Left lobe of liver (tissue), 2 donors: ENCODE measurements at places on chromosomes 6 and 20.

- DNase-seq, result peak; percentile 63
Measured at GRCh38 chr20:24109008-24109407, 120.4 kb upstream of the GGTLC1 start.

DNA sequence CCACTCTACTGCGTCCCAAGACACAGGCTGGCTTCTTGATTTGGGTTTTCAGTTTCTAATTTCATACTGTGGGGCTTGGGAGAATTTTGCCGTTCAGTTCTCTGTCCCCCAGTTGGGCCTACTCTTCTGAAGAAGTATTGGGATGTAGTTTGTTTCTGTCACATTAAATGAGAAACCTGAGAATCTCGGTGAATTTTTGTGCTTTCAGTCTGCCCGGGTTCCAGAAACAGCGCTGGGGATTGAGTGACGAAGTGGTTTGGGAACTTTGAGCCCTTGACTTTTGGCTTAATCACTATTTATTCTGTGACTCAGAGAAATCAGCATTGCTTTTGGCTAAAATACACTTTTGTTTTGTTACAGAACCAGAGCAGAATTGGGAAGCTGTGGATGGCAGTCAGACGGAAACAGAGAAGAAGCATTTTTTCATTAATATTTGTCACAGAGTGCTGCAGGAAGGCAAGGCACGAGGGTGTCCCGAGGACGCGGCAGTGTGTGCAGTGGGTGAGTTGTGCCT, 74.0 kb downstream of the IGF2R start:
- no peak for DNase-seq

DNA sequence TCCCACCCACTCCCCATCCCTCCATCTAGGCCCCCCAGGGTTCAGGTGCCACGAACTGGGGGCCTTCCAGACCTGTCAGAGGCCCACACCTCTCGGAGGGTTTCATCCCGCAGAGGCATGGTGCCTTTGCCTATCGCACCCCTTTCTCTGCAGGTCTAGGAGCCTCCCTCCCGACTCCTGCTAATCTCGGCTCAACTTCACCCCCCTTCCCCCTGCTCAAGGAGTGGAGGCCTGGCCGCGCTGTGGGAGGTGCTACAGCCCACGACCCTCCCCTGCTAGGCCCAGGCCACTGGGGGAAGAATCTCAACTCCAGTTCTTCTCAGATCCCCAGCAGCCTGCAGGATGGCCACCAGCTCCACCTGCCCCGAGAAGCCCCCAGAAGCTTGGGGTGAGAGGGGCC, at the start of gene TULP1:
Gene TULP1 (minus strand): TSS at position 157 of the 400 bp plus-strand sequence. CDS start 38 bp downstream, at position 119.
- DNase-seq, result no peak

DNA sequence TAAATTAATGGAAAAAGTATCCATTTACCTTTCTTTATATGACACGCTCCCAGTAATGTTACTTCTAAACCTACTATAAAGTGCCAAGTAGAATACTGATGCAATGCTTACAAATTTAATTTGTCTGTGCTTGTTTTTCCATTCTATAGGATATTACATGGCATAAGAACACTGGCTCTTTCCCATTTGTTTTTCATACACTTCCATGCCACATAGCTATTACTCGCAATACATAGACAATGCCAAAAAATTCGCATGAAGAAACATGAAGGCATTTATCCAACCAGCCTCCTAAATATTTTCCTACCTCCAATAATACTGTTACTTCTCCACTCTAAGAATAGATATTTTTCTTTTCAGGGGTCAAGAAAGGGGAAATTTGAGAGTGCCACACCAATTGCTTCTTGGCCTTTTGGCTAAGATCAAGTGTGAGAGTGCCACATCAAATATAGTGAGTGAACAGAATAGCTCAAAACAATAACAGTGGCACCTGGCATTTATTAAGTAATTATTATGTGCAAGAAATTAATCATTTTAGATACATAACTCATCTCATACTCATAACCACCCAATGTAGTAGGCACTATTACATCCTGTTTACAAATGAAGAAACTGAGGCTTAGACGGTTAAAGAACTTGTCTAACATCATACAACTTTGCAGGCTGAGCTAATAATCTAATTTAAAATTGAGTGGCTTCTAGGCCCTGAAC, 845 bp upstream of the DST start:
- DNase-seq, result no peak

GRCh38 chr6:14001329-14002012, 76.7 kb downstream of the RNF182 start:
- no peak for DNase-seq

DNA sequence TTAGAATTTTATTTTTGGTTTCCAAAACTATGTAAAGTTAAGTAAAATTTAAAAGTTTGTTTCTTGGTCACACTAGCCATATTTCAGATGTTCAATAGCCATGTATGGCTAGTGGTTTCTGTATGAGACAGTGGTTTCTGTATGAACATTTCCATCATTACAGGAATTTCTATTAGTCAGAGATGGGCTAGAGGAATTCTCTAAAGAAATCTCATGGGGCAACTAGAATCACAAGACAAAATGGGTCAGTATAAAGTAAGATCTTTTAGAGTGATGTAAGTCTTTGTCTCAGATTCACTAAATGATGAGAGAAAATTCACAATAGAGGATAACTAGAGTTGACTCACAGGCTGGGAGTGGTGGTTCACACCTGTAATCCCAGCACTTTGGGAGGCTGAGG, 149.0 kb downstream of the FUT9 start:
- no peak for DNase-seq

DNA sequence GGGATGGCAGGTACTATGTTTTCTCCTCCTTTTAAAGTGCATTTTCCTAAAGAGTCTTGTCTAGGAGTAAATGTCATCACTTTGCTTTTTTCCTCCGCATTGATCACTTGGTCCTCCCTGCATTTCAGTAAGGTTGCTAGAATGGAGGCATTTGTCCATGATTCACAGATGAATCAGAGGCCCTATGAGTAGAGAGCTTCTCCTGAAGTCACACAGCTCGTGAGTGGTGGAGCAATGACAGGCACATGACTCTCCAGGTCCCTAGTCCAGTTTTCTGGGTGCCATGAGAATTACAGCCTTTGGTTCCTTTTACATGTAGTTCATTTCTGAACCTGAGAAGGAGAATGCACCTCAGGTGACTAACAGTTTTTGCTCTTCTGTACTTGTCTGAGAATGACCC, 50.5 kb downstream of the HLA-A start:
- DNase-seq, result no peak

DNA sequence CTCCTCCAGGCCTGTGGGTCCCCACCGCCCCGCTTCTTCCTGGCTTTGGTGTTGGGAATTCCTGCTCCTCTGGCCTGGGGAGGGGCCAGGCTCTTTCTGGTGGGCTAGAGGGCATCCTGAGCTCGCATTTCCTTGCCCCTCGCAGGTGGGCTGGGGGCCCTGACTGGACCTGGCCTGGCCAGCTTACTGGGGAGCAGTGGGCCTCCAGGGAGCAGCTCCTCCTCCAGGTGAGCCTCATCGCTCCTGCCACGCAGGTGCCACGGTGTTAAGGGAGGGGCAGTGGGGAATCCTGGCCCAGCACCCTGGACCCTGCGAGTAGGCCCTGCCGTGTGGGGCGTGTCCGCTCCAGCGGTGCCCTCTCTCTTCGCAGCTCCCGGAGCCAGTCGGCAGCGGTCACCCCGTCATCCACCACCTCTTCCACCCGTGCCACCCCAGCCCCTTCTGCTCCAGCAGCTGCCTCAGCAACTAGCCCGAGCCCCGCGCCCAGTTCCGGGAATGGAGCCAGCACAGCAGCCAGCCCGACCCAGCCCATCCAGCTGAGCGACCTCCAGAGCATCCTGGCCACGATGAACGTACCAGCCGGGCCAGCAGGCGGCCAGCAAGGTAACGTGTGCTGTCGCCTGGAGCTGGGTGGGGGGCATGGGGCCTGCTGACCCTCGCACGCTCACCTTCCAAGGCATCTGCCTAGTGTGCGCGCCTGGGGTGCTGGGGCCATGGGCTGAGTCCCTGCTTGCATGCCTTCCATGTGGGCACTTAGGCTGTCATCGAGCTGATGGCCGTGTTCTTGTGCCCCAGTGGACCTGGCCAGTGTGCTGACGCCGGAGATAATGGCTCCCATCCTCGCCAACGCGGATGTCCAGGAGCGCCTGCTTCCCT, 4.7 kb downstream of the ADRM1 start:
- DNase-seq, result no peak
